ENCODE measurements at places on chromosomes 6 and 20.

- no peak for DNase-seq
These were observed 18.2 kb upstream of the ZNF391 start for GRCh38 chr6:27370391-27370790.

DNA sequence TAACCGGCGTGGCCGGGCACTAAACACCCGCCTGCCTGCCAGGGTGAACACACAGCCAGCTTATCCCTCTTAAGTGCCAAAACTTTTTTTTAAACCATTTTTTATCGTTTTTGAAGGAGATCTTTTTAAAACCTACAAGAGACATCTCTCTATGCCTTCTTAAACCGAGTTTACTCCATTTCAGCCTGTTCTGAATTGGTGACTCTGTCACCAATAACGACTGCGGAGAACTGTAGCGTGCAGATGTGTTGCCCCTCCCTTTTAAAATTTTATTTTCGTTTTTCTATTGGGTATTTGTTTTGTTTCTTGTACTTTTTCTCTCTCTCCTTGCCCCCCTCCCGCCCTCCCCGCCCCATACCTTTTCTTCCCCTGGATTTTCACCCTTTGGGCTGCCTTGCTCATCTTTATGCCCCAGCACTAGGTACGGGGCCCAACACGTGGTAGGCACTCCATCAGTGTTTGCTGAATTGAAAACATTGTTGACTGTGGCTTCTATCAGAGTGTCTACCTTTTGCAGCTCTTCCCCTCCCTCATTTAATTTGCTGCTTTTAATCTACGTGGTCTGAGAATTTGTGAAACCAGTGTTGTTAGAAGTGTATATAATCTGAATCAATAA, 1.5 kb downstream of the ZCCHC3 start:
- DNase-seq = no peak

DNA sequence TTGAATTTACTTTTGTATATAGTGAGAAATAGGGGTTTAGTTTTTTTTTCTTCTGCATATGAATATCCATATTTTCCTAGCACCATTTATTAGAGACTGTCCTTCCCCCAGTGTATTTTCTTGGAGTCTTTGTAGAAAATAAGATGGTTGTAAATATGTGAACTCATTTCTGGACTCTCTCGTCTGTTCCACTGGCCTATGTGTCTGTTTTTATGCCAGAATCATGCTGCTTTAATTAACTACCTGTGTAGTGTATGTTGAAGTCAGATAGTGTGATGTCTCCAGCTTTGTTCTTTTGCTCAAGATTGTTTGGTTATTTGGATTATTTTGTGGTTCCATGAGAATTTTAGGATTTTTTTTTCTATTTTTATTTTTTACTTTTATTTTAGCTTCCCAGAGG, 176.6 kb upstream of the RAB32 start:
- no peak for DNase-seq

DNA sequence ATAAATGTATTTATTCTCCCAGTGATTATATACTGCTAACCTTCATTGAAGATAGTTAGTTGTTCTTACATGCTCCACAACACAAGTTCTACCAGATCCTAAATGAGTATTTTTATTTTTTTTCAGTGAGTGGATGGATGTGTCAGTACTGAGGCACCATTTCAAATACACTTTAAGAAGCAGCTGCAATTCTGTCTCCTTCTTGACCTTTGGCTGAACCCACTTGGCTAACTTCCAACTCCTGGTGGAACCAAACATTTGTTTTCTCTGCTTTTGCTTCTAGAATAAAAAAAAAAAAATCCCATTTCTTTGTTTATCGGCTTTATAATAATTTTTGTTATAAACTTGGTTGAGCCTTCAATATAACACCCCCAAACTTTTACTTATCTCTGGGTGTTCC, 458.3 kb upstream of the MAP3K7 start:
- no peak for DNase-seq

- no peak for DNase-seq
These were observed 21.9 kb downstream of the SAMD5 start for GRCh38 chr6:147530132-147531060.

GRCh38 chr20:19624221-19624965, 133.7 kb upstream of the RIN2 start:
- no peak for DNase-seq

DNA sequence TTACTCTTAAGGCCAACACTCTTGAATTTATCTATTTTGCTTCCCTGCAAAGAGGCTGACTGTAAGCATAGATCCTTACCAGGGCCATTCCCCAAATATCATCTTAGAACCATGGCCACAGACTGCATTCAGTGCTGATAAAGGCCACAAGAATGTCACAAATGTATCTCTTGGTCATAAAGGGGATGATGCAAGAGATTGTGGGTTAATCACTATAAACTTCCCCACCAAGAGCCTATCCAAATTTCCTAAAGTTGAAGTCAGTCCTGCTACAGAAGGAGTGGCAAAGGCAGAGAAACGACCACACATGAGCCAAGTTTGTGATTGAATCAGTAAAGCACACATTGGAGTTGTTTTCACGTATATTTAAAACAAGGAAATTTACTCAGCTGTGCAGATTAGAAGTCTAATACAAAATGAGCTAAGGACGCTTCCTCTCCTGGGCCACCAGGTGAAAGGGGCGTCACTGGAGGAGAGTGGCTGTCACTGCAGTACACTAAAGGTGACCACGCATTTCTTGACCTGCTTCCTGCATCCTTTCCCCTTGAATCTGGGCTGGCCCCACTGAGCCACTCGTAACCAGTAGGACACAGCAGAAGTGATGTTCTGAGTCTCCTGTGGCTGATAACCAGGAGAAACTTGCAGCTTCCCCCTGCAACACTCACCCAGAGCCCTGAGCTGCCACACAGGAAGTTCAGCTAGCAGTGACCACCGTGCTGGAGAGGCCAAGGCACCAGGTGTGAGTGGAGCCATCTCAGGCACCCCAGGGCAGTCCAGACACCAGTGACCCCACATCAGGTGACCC, 181.9 kb downstream of the SYNDIG1 start:
- no peak for DNase-seq

DNA sequence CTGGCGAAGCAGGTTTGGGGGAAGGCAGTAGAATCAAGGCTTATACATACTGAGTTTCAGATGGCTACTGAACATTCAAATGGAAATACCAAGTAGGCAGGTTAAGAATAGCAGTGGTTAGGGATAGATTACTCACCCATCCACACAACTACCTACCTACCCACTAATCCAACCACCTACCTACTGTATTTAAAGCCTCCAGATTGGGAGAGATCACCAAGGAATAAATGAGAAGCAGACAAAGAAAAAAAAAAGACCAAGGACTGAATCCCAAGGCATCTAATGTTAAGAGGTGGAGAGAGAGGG, 68.3 kb upstream of the SMIM29 start:
- no peak for DNase-seq

DNA sequence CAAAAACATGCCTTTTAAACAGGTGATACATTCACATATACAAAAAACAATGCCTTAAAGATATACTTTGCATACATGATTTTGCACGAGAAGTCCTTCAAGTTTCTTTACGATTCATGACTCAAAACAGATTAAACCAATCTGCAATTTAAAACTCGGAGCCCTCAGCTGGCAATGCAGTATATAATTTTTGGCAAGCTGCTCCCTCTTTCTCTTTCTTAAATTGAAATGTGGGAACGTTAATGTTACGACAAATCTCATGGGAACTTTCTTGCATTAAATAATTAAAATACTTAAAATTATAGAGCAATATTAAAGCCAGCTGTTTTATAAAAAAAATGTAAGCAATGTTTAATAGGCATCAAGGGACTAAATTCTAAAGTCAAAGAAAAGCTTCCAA, 334.6 kb downstream of the ESR1 start:
- no peak for DNase-seq

DNA sequence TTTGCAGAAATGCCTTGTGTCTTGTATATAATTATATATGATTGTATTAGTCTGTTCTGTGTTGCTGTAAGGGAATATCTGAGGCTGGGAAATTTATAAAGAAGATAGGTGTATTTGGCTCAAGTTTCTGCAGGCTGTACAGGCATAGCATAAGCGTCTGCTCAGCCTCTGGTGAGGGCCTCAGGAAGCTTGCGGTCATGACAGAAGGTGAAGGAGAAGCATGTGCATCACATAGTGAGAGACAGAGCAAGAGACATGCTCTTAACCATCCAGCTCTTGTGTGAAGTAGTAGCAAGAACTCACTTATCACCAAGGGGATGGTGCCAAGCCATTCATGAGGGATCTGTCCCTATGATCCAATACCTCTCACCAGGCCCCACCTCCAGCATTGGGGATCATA, 6.5 kb downstream of the DCBLD1 start:
- DNase-seq = no peak

GRCh38 chr6:7697820-7698623, 27.9 kb upstream of the BMP6 start:
- no peak for DNase-seq

- DNase-seq = no peak
These were observed 334.9 kb upstream of the JARID2 start for GRCh38 chr6:14910692-14911547.

- no peak for DNase-seq
These were observed 64.8 kb downstream of the UTRN start for GRCh38 chr6:144349690-144350527.

GRCh38 chr6:133047065-133047665, 194.0 kb upstream of the EYA4 start:
- DNase-seq = no peak

GRCh38 chr20:60513141-60513540, 554.9 kb downstream of the CDH26 start:
- no peak for DNase-seq

Data from hypothalamus (tissue), 51 donors.